ENCODE measurements at places on chromosomes 4 and X.

- no peak for DNase-seq
Observed at GRCh38 chrX:7283741-7284140, 135.8 kb upstream of the PUDP start.

GRCh38 chr4:81505004-81505598, 33.4 kb upstream of the RASGEF1B start:
- DNase-seq = no peak

- no peak for DNase-seq
Observed at GRCh38 chr4:37524267-37524666, 161.9 kb downstream of the RELL1 start.

DNA sequence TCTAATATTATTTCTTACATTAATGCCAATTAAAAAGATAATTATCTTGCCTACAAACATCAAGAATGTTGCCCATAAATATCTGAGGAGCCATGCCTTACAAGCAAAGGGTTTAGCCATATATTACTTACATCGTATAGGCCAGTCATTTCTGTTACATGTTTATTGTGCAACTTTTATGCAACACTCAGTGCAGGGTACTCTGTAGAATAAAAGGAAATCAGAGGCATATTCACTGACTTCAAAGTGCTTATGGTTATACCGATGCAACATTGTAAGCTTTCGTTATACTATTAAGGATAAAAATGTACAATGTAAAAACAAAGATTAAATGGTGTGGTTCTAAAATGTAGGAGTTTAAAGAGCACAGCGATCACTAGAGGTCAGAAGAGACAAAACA, 315.9 kb downstream of the PCDH10 start:
- DNase-seq = no peak

- no peak for DNase-seq
Observed at GRCh38 chr4:75126058-75126457, 193.1 kb downstream of the PARM1 start.

GRCh38 chr4:87745064-87745807, 54.1 kb upstream of the IBSP start:
- no peak for DNase-seq

DNA sequence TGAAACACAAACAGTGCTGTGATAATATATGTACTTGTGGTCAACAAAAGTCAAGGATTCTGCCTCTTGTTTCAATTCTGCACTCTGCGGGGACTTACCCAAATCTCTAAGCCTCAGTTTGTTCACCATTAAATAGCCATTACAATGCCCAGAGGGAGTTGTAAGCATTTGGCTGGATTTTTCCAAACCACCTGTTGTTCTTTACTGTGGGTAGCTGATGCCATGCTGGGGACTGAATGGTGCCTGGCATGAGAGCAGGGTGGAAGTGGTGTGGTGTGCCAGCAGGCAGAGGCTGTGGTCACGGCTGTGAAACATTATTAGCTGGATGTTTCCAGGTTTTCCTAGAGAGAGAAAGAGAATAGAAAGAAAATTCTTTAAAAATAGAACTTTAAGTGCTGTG, 60.7 kb upstream of the PAK3 start:
- no peak for DNase-seq

GRCh38 chr4:11451716-11452115, 23.0 kb upstream of the HS3ST1 start:
- no peak for DNase-seq

- no peak for DNase-seq
Observed at GRCh38 chrX:150227873-150228410, 135.2 kb upstream of the MAMLD1 start.

- peak; percentile 48 for DNase-seq
Observed at GRCh38 chrX:153474718-153475117, 4.3 kb upstream of the HAUS7 start.

GRCh38 chrX:53263597-53264094, 17.7 kb downstream of the IQSEC2 start:
- no peak for DNase-seq

GRCh38 chr4:48590884-48591283, 100.8 kb downstream of the ZAR1 start:
- no peak for DNase-seq

- no peak for DNase-seq
Observed at GRCh38 chr4:109723110-109723509, 6.8 kb downstream of the PLA2G12A start.

- DNase-seq = no peak
Observed at GRCh38 chrX:31279359-31279758, 207.5 kb upstream of the FTHL17 start.

- no peak for DNase-seq
Observed at GRCh38 chr4:182578402-182578801, 335.2 kb downstream of the TENM3 start.

DNA sequence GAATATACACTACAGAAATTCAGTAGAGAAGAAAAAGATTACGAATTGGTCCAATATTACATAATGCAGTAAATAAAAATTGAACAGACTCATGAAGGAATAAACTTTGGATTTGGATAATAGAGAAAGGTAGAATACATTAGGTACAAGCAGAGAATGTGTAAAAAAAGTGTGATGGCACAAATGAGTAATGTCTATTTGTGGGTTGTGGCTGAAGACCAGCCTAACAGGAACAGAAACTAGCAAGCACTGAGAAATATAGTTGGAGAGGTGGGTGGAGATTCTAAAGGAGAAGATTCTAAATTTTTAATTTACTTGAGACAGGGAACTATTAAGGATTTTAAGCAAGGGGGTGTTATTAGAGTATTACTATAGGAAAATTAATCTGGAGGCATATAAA, 15.2 kb upstream of the CLOCK start:
- no peak for DNase-seq

GRCh38 chrX:45718676-45719075, 518.0 kb upstream of the DIPK2B start:
- no peak for DNase-seq

DNA sequence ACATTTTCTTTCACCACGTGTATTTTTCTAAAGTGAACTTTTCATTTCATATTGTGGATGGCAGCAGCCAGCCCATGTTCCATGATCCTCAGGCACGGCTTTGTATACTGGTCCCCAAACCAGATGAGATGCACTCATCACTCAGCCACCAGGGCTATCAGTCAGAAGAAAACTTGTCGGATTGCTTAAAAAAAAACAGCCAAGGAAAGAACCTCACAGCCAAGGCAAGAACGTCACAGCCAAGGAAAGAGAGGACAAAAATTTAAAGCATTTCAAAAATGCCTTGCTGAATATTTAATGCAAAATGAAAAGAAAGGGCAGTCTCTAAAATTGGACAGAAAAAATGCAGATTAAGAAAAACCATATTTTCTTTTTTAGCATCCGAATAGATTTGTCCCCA, 333.3 kb downstream of the PDGFC start:
- no peak for DNase-seq

GRCh38 chr4:176791591-176792325, 964 bp downstream of the VEGFC start:
- DNase-seq = no peak

DNA sequence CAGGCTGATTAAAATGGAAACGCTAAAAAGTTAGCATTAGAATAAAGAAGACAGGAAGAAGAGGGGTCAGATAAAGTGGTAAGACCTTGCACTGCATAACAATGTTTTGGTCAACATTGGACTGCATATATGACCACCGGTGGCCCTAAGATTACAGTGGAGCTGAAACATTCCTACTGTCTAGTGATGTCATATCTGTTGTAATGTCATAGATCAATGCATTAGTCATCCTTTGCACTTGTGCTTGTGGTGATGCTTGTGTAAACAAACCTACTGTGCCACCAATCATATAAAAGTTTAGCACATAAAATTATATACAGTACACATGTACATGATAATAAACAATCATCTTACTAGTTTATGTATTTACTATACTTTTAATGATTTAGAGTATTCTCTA, 73.0 kb downstream of the TMEM165 start:
- no peak for DNase-seq

GRCh38 chr4:158255727-158256324, 45.5 kb downstream of the TMEM144 start:
- DNase-seq = no peak

- DNase-seq = no peak
Observed at GRCh38 chr4:112759313-112759712, 122.4 kb downstream of the LARP7 start.

GRCh38 chrX:46308110-46308509, 237.1 kb downstream of the ZNF674 start:
- no peak for DNase-seq

DNA sequence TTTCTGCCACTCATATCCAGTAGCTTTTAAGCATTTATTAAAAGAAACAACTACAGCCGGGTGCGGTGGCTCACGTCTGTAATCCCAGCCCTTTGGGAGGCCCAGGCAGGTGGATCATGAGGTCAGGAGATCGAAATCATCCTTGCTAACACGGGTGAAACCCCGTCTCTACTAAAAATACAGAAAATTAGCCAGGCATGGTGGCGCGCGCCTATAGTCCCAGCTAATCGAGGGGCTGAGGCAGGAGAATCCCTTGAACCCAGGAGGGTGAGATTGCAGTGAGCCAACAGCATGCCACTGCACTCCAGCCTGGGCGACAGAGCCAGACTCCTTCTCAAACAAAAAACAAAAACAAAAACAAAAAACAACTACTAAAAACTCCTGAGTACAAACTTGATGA, 119.8 kb downstream of the EPHA5 start:
- no peak for DNase-seq

DNA sequence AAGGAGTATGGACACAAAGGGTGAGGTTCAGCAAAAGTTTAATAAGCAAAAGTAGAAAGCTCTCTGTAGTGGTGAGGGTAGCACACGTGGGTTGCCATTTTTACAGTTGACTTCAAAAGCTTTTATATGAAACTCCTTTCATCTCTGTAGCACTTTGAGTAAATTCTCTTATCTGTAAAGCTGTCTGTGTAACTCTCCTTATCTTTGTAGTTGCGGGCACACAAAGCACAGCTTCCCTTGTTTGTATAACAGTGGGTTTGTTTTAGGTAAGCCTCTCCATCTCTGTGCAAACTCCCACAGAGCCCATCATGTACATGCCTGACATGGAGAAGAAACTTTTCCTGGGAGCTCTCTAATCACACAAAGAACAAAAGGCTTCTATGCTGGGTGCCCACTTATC, 325.9 kb upstream of the PABPC5 start:
- no peak for DNase-seq

GRCh38 chrX:77779695-77780094, 6.3 kb downstream of the ATRX start:
- DNase-seq = no peak

DNA sequence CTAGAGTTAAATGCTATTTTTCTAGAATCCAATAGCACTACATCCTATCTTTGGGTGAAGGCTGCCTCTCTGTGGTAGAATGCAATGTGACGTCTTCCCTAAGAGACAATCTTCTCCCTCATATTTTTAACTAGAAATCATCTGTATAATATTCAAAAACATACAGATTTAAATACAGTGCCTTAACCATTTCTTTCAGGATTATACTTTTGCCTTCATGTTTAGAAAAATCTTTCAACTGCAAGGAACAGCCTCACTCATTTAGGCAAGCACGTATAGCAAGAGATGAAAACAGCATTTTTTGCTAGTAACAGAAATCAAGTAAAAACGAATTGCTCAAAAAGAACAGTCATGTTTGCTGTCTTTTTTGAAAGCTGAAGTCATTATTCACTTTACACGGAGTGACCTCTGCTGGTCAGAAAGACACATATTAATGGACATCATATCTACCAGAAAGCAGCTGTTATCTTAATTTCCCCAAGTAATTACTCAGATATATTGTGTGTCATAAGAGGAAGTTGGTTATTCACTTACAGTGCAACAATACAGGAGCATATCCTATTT, 422.3 kb downstream of the STPG2 start:
- no peak for DNase-seq

GRCh38 chrX:122641136-122641535, 542.9 kb upstream of the GRIA3 start:
- no peak for DNase-seq

DNA sequence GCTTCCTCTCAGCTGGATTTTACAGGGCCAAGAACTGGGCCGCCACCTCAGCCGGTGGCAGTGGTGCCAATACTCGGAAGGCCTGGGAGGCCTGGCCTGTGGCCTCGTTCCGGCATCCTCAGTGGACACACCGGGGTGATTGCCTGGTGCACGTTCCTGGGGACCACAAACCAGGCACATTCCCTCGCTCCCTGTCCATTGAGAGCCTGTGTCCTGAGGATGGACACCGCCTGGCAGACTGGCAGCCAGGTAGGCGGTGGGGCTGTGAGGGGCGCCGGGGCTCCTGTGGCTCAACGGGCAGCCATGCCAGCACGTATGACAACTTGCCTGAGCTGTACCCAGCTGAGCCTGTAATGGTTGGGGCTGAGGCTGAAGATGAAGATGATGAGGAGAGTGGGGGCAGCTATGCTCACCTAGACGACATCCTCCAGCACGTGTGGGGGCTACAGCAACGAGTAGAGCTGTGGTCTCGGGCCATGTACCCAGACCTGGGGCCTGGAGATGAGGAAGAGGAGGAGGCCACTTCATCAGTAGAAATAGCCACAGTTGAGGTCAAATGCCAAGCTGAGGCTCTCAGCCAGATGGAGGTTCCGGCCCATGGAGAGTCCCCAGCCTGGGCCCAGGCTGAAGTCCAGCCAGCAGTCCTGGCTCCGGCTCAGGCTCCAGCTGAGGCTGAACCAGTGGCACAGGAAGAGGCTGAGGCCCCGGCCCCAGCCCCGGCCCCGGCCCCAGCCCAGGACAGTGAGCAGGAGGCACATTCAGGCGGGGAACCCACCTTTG, 70.4 kb downstream of the STARD8 start:
- no peak for DNase-seq

GRCh38 chr4:113553082-113553481, 208.5 kb downstream of the CAMK2D start:
- no peak for DNase-seq

GRCh38 chr4:78863991-78864390, 75.2 kb downstream of the PAQR3 start:
- no peak for DNase-seq

DNA sequence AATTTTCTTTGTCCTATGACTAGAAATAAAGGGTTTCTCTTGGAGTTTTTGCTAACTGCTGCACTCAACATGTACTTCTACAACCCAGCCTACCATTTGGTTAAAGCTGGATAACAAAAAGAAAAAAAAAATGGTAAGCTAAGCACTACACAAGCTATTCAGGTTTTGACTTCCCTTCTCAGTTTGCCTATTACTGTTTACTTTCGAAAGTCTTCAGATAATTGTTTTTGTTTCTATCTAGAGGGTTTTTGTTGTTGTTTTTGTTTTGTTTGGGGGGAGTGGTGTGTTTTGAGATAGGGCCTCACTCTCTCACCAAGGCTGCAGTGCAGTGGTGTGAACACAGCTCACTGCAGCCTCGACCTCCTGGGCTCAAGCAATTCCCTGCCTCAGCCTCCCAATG, 46.6 kb downstream of the CLOCK start:
- no peak for DNase-seq
